ENCODE measurements at places on chromosomes 6 and 20.
A peak's percentile ranks its signal among the peaks of the same experiment; 100 is the strongest.

GRCh38 chr6:52423971-52424381, 3.8 kb downstream of the EFHC1 start:
- H3K4me3 ChIP-seq = peak overlapping the region; percentile 28
- peak overlapping the region; percentile 71 for H3K27ac ChIP-seq
- H3K4me1 ChIP-seq = peaks cover 4% of the 10 kb centered on the region
- H3K36me3 ChIP-seq = no peaks in the 10 kb centered on the region
- no peaks in the 10 kb centered on the region for H3K27me3 ChIP-seq

DNA sequence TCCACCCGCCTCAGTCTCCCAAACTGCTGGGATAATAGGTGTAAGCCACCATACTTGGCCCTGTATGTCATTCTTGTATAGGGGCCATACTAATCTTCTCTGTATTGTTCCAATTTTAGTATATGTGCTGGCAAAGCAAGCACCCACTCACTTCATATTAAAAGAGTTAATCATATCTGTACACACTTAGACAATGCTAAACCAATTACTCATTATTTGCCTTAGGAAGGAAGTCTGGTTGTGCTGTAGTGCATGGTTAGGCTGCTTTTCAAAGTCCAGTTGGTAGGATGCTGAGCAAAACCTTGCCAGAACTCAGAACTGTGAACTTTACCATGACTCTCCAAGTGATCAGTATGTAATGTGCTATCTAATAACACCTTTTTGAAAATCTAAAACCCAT, 88.6 kb downstream of the LIN28B start:
- no peaks in the 10 kb centered on the region for H3K4me1 ChIP-seq
- no peaks in the 10 kb centered on the region for H3K27me3 ChIP-seq

DNA sequence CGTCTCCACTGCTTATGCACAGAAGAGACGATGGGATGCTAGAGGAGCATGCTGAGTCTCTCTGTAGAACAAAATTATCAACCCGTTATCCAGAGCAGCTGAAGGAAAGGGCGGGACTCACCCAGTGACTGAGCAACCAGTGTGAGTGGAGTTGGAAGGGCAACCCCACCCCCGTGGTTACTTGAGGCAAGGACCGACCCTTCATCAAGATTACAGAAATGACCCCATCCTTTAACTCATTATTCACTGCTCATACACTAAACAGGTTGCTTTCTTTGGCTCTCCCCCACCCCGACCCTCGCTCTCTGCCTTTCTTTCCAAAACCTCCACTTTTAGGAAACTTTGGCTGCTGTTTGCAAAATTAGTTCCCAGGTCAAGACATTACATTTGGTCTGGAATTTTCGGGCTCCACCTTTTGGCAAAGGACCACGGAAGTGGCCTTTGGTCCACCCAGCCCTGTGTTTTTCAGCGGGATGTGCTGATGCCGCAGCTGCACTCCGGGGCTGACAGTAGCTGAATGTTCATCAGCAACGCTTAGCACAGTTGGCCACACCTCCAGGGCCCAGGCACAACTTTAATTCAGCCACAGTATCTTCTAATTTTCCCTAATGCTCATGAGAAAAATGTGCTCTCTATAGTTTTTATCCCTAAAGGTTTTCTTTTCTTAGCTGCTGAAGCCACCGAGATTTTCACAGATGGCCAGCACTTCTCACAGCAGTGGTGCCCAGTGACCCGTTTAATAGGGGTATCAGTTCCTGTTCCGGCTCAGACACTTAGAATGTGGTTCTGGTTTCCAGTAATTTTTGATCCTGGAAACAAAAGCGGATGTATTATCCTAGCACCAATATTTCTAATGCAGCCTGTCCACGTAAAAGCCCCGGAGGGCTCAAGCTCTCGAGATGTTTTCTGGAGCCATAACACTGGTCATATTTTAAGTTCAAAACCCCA, 103.6 kb upstream of the NXT1 start:
- H3K4me3 ChIP-seq = no peak overlapping the region
- H3K27ac ChIP-seq = no peak overlapping the region
- no peaks in the 10 kb centered on the region for H3K27me3 ChIP-seq
- peaks cover 5% of the 10 kb centered on the region for H3K4me1 ChIP-seq
- DNase-seq = no peak

GRCh38 chr20:13772529-13772928, 12.2 kb downstream of the ESF1 start:
- no peak overlapping the region for H3K27ac ChIP-seq
- no peak overlapping the region for H3K4me3 ChIP-seq
- no peaks in the 10 kb centered on the region for H3K27me3 ChIP-seq
- no peak for DNase-seq
- peaks cover 29% of the 10 kb centered on the region for H3K36me3 ChIP-seq

DNA sequence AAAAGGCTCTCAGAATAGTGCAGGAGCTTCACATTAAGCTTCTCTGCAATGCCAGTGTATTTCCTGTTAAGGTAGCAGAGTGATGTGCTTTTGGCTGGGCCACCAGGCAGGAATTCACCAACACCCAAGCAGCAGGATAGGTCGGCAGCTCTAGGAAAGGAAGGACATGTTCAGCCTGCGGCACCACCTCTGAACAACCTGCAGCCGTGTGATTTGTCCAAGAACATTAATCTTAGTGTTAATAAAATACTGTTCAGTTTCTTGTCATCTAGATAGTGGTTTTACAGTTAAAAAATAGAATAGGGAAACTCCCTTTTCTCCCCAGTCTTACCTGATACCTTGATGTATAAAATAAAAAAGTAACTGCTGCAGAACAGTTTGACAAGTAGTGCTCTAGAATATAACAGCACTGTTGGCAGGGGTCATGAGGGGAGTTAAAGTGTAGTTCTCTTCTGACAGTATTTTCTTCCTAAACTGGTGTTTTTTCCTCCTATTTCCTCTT, 18.8 kb downstream of the ZNF292 start:
- no peaks in the 10 kb centered on the region for H3K36me3 ChIP-seq
- H3K27me3 ChIP-seq = no peaks in the 10 kb centered on the region
- peaks cover 24% of the 10 kb centered on the region for H3K4me1 ChIP-seq
- no peak overlapping the region for H3K27ac ChIP-seq
- DNase-seq = no peak

- H3K27me3 ChIP-seq = no peaks in the 10 kb centered on the region
- H3K4me1 ChIP-seq = no peaks in the 10 kb centered on the region
- H3K4me3 ChIP-seq = no peak overlapping the region
- DNase-seq = no peak
- no peaks in the 10 kb centered on the region for H3K36me3 ChIP-seq
- no peak overlapping the region for H3K27ac ChIP-seq
These were observed 40.9 kb downstream of the PDYN start for GRCh38 chr20:1952737-1953530.

DNA sequence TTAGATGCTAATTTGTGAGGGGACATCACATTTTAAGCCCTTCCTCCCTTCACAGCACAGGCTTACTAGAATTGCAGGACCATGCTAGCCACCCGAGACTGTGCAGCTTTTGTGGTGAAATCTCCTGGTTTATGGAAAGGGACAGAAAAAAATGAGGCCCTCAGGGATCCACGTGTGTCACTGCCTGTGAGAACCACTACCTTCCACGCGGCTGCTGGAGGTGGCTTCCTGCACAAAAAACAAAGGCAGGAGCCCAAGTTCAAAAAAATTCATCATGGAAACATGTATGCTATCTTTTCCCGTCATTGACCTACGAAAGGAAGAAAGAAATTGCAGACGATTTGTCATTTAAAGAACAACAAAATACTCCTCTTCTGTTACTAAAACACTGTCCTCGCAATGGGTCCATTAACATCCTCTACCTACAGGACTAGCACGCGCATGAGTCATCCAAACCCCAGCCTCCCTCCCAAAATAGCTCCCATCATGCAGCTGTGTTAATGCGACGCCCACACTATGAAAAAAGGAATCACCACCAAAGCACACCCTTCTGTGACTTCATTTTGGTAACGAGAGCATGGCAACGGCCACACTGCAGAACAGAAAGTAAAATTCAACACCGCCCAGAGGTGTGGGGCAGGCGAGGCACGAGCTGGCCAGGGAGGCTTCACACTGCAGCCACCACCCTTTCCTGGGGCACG, 45.7 kb downstream of the RAMACL start:
- H3K36me3 ChIP-seq = peaks cover 5% of the 10 kb centered on the region
- no peaks in the 10 kb centered on the region for H3K27me3 ChIP-seq
- no peak for DNase-seq
- H3K4me1 ChIP-seq = no peaks in the 10 kb centered on the region
- no peak overlapping the region for H3K27ac ChIP-seq

- DNase-seq = no peak
- peaks cover 3% of the 10 kb centered on the region for H3K4me1 ChIP-seq
- H3K27me3 ChIP-seq = no peaks in the 10 kb centered on the region
- H3K4me3 ChIP-seq = no peak overlapping the region
These were observed 227.0 kb upstream of the PMEPA1 start for GRCh38 chr20:57936636-57937385.

DNA sequence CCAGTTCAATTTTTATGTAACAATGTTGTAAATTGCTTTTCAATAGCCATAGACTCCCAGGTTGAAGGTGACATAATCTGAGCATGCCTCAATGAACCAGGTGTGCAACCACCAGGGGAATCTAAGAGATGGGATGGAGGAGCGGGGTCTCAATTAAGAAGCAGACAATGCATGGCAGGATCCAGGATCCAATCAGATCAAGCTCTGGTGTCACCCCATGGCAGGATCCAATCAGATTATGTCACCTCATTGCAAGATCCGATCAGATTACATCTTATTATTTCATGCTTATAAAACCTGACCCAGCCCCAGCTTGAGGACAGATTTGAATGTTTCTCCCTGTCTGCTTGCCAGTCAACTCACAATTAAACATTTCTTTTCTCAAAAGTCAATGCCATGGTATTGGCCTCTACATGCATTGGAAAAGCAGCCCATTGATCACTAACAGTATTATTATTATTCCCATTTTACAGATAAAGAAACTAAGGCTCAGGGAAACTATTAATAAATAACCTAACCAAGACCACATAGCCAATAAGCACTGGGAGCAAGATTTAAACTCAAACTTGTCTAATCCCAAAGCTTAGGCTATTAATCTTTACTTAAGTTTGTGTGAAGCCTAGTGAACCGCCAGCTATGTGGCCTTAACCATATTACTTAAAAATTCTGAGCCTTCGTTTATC, 14.3 kb upstream of the SIRT5 start:
- no peaks in the 10 kb centered on the region for H3K27me3 ChIP-seq
- H3K27ac ChIP-seq = no peak overlapping the region
- H3K4me1 ChIP-seq = no peaks in the 10 kb centered on the region
- no peak overlapping the region for H3K4me3 ChIP-seq
- no peaks in the 10 kb centered on the region for H3K36me3 ChIP-seq

DNA sequence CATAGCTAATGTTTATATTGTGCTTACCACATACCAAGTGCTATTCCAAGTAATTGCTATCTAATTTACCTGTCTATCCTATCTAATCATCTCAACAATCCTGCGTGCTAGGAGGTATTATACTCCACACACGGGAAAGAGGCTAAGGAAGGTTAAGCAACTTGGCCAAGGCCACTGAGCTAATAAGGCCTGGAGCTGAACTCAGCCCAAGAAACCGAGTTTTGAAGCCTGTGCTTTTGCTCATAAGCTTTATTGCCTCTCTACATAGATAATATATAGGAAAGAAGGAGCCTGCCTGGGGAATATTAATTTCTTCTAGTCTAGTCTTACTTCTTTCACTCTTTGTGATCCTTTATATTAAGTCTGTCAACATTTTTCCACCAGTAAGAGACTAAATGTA, 67.8 kb upstream of the ADGRF4 start:
- H3K4me3 ChIP-seq = no peak overlapping the region
- peaks cover 5% of the 10 kb centered on the region for H3K4me1 ChIP-seq
- no peak overlapping the region for H3K27ac ChIP-seq
- DNase-seq = no peak
- no peaks in the 10 kb centered on the region for H3K27me3 ChIP-seq
- no peaks in the 10 kb centered on the region for H3K36me3 ChIP-seq

DNA sequence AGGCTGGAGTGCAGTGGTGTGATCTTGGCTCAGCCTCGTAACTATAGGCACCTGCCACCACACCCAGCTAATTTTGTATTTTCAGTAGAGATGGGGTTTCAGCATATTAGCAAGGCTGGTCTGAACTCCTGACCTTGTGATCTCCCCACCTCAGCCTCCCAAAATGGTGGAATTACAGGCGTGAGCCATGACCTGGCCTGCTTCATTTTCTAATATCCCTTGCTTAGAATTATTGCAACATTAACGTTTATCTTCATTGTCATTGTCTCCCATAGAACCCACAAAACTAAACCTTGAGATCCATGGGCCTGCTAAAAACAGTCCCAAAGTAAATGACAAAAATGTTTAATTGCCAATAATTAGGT, 6.1 kb downstream of the EEF1A1 start:
- no peak overlapping the region for H3K27ac ChIP-seq
- no peaks in the 10 kb centered on the region for H3K27me3 ChIP-seq
- H3K4me3 ChIP-seq = no peak overlapping the region

DNA sequence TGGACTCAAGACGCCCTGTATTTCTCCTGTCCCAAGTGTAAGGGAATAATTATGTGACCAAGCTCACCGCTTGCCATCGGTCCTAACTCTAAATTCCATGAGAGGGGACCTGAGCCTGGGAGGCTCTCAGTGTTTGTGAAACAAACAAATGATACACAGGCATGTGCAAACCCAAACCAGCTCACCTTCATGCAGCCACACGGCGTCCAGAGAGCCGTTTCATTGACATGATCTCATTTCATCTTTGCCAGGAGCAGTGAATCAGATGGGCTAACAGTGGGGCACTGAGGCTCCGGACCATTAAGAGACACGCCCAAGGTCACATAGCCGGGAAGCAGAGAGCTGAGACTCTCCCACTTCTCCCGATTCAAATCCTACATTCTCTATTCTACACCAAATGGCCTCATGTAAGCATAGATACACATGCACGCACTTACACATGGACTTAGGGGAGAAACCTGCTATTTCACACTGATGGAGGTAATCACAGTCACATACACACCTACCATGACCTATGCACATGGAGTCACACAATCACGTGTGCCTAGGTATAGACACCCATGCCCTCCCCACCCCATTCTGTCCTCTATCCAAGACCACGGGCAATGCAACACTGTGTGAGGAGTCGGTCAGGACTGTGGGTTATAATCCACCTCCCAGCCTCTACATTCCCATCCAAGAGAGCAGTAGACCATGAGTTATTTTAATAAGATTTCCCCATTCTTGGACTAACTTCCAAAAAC, 1.1 kb downstream of the BNIP5 start:
- no peaks in the 10 kb centered on the region for H3K36me3 ChIP-seq
- H3K4me1 ChIP-seq = peaks cover 6% of the 10 kb centered on the region
- DNase-seq = no peak
- no peak overlapping the region for H3K27ac ChIP-seq

GRCh38 chr6:125793280-125793679, 2.5 kb downstream of the NCOA7 start:
- peak overlapping the region; percentile 29 for H3K27ac ChIP-seq
- H3K4me3 ChIP-seq = peak overlapping the region; percentile 14
- H3K36me3 ChIP-seq = no peaks in the 10 kb centered on the region
- DNase-seq = no peak

- no peaks in the 10 kb centered on the region for H3K4me1 ChIP-seq
- H3K4me3 ChIP-seq = no peak overlapping the region
- DNase-seq = no peak
These were observed 69.1 kb downstream of the FOXA2 start for GRCh38 chr20:22515264-22515663.

GRCh38 chr6:29477923-29478450, 9.8 kb downstream of the MAS1L start:
- H3K27me3 ChIP-seq = no peaks in the 10 kb centered on the region
- no peak overlapping the region for H3K27ac ChIP-seq
- no peak for DNase-seq
- no peak overlapping the region for H3K4me3 ChIP-seq
- H3K36me3 ChIP-seq = no peaks in the 10 kb centered on the region
